ENCODE measurements at places on chromosomes 6 and 20. TPM values are rescaled to one million over a fixed set of nuclear protein-coding genes. Genes with fewer than 3 reads are reported as not detected.

GRCh38 chr6:56759521-56759920 is 116.8 kb upstream of the DST start:
- H3K27me3 ChIP-seq: no peaks in the 10 kb centered on the region
- peaks cover 4% of the 10 kb centered on the region for H3K4me1 ChIP-seq
- no peaks in the 10 kb centered on the region for H3K36me3 ChIP-seq
- H3K4me3 ChIP-seq: no peak overlapping the region
- no peak overlapping the region for H3K27ac ChIP-seq

DNA sequence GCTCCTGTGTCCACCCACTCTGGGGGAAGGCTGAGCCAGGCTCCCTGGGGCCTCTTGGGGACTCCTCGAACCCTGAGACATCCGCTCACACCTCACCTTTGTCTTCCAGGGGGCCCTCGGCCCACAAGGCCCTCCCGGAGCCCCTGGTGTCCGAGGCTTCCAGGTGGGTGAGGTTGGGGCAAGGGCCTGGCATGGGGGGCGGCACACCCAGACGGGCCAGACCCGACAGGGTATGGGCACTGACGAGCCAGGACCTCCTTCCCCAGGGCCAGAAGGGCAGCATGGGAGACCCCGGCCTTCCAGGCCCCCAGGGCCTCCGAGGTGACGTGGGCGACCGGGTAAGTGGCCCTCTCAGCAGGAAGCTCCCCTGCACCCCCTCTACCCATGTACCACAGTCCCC is 13.4 kb downstream of the COL9A3 start:
- no peak overlapping the region for H3K27ac ChIP-seq
- no peak for DNase-seq

GRCh38 chr20:38120625-38120988 is 44.5 kb downstream of the TGM2 start:
- no peaks in the 10 kb centered on the region for H3K27me3 ChIP-seq
- no peak overlapping the region for H3K4me3 ChIP-seq
- no peak overlapping the region for H3K27ac ChIP-seq
- no peaks in the 10 kb centered on the region for H3K36me3 ChIP-seq
- no peak for DNase-seq
- peaks cover 13% of the 10 kb centered on the region for H3K4me1 ChIP-seq

GRCh38 chr6:42962502-42963178 is 2.1 kb downstream of the GNMT start:
- H3K36me3 ChIP-seq: peaks cover 15% of the 10 kb centered on the region
- no peak overlapping the region for H3K27ac ChIP-seq
- peaks cover 15% of the 10 kb centered on the region for H3K4me1 ChIP-seq
- no peak for DNase-seq
- no peaks in the 10 kb centered on the region for H3K27me3 ChIP-seq
- no peak overlapping the region for H3K4me3 ChIP-seq

Gene HLA-DMB
- total RNA-seq: 1.8 TPM

Gene DOK5
- not detected for total RNA-seq

Measured in transverse colon (tissue), 4 donors.